ENCODE measurements at places on chromosomes 11 and 22.

GRCh38 chr22:19169002-19169946, 9.3 kb downstream of the SLC25A1 start:
- DNase-seq, result no peak

- DNase-seq, result peak; percentile 37
Measured at GRCh38 chr11:6413791-6414201, 5.1 kb downstream of the APBB1 start.

- DNase-seq, result no peak
Measured at GRCh38 chr11:31818874-31819331, 7.8 kb upstream of the PAX6 start.

DNA sequence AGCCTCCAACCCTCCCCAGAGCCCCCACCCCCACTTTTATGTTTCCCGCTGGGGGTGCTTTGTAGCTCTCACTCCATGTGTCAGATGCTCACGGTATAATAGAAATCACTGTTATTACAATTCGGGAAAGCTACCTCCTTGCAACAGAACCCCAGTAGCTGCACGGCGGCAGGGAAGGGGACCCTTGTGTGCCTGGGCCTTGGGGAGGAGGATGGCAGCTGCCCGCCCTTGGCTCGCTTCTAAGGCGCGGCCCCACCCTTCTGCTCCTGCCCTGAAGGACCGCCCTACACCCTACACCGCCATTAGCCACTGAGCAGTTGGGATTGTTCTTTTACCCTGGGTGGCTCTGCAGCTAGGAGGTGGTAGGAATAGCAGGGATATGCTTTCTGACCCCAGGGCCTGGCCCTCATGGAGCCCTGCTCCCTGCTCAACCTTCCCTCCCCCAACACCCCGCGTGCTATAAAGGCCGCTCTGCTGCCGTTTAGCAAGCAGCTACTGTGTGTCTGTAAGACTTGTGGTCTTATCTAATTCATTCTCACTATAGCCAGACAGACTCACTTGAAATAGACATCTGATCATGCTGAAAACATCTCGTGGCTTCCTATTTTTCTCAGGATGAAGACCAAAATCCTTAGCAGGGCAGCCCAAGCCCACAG, 219.7 kb downstream of the CEP164 start:
- DNase-seq, result no peak

- peak; percentile 64 for DNase-seq
Measured at GRCh38 chr11:128367573-128367972, 219.8 kb downstream of the ETS1 start.

DNA sequence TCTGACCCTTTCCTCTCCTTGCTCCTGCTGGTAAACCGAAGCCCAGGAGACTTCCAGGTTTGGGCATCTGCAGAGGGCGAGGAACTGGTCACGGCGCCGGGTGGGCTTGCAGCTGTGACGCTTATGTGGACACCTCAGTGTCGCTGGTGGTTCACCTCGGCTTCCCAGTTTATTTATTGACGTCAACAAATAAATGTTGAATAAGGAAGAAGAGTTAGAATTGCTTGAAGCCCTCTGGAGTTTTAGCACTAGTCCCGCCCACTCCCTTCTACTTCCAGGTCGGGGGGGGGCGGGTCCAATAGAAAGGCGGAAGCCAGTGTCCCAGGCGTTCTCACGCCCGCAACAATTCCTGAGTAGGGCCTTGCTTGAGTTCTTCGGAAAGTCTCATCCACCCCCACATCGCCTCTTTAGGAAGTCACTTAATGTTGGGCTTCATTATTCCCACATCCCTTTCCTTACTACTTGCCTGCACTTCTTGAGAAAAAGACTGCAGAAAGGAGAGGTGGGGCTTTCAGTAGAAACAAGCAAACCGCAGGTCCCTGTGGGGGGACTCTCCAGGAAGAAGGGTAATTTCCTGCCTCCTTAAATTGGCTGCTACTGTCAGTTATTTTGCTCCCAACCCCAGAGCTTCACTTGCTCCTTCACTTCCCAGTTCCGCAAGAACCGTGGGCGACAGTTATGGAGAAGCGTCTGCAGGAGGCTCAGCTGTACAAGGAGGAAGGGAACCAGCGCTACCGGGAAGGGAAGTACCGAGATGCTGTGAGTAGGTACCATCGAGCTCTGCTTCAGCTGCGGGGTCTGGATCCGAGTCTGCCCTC, at the start of gene TTC9C:
TTC9C (plus strand) TSS at position 316 of the 818 bp plus-strand sequence; CDS start at position 679, 363 bp downstream.
- DNase-seq, result peak; percentile 87
